ENCODE measurements at places on chromosomes 2 and 18.
A peak's percentile ranks its signal among the peaks of the same experiment; 100 is the strongest.

GRCh38 chr2:66748939-66749338 is 314.0 kb downstream of the MEIS1 start:
- no peak for DNase-seq

GRCh38 chr2:25804338-25804737 is 73.9 kb downstream of the ASXL2 start:
- DNase-seq = no peak

GRCh38 chr2:120237491-120237902 is 14.3 kb upstream of the TMEM185B start:
- peak; percentile 59 for DNase-seq

DNA sequence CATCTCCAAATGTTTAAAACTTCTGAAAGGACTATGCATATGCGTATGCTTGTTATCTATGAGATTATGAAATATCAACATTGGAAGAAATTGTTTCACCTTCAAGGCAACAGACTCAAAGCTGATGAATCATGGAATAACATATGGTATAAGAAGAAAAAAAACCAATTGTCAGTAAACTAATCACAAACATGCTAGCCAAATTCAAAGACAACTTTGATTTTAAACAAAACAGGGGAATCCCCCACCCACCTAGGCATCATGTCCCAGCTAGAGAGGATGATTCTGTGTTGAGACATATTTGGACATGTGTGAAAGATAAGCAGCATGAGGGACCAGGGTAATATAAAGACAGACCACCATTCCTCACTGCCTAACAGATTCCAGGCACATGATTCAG is 147.7 kb downstream of the WDPCP start:
- no peak for DNase-seq

DNA sequence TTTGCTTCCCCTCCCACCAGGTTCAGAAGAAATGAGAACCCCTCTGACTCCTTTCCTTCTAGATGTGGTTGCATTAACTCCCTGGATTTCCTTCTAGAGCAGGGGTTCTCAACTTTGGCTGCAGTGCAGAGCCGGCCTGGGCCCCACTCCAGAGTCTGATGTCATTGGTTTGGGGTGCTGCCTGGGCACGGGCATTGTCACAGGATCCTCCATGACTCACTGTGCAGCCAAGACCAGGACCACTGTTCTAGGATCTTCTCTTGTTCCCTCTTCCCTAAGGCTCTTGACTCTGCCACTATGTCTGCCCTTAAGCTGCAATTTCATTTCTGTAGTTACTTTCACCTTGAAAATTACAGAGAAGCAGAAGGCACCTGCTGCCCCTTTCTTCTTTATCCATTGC is 31.8 kb downstream of the TBC1D8 start:
- no peak for DNase-seq

GRCh38 chr2:102126169-102126568 is 16.4 kb upstream of the IL1R1 start:
- no peak for DNase-seq

GRCh38 chr2:109379507-109379906 is 234.3 kb downstream of the SEPTIN10 start:
- peak; percentile 49 for DNase-seq

GRCh38 chr2:237591141-237591881 is 777 bp upstream of the RAB17 start:
- DNase-seq = no peak

DNA sequence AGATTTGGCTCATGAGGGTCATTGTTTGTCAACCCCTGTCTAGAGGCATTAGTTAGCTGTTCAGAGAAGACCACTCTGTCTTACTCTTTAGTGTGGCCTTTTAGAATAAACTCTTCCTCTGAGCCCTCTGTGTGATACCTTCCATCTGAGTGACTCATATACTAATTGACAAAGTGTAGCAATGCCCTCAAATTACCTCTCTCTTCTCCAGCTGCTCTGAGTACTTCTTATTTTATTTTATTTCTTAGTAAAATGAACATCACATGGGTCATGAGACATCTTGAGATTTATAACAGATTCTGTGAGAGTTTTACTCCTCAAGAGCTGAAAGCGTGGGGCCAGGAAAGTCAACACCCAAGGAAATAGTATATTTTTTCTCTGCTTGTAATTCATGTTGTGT is 67.4 kb downstream of the KCTD18 start:
- DNase-seq = no peak
